AG08395 (cell line): ENCODE measurements at places on chromosomes 6 and 20.

- no peak for DNase-seq
These were observed 101.7 kb upstream of the PMEPA1 start for GRCh38 chr20:57811374-57812020.

DNA sequence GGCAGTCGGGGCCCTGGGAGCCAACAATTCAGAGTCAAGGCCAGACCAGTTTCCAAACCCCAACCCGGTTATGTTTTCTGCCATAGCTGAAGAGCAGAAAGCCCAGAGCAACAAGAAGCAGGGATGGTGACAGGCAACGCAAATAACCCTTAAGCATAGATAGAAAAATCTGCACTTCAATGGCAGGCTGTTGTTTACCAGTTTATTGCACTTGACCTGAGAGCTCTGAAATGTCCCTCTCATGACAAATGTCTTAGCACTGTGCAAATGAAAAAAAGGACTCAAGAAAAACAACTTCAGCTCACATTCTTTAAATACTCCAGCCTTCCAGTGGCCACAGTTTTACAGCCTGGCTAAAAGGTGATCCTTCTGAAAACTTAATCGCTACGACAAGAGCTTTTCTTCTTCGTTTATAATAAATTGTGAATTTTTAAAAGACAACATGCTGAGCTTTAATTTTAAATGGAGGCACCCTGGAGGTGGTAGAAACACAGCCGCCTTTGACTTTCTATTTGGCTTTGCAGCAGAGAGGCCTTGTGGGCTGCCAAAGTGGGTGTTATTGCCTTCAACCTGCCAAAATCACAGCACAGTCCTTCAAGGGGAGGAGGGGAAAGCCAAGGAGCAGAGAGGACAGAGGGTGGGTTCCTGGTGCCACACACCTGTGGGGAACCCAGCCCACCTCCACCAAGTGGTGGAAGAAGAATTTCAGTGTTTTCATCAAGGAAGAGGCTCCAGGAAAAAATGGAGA lies 289.5 kb upstream of the CDYL start:
- DNase-seq, result no peak

GRCh38 chr20:39676857-39677391 lies 714.8 kb downstream of the DHX35 start:
- DNase-seq, result peak; percentile 23

- no peak for DNase-seq
These were observed 49.5 kb upstream of the TULP4 start for GRCh38 chr6:158262755-158263154.

GRCh38 chr20:10236540-10237533 lies 18.2 kb downstream of the SNAP25 start:
- DNase-seq, result no peak

DNA sequence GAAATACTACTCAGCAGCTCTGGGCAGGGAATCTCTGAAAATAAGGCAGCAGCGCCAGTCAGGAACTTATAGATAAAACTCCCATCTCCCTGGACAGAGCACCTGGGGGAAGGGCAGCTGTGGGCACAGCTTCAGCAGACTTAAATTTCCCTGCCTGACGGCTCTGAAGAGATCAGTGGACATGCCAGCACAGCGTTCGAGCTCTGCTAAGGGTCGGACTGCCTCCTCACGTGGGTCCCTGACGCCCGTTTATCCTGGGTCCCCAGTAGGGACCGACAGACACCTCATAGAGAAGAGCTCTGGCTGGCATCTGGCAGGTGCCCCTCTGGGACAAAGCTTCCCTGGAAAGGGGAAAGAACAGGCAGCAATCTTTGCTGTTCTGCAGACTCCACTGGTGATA lies 59.0 kb downstream of the COL21A1 start:
- no peak for DNase-seq

- no peak for DNase-seq
These were observed 196.1 kb downstream of the LRFN2 start for GRCh38 chr6:40391086-40391485.

GRCh38 chr20:4748847-4749246 lies 27.1 kb downstream of the PRND start:
- DNase-seq, result no peak

DNA sequence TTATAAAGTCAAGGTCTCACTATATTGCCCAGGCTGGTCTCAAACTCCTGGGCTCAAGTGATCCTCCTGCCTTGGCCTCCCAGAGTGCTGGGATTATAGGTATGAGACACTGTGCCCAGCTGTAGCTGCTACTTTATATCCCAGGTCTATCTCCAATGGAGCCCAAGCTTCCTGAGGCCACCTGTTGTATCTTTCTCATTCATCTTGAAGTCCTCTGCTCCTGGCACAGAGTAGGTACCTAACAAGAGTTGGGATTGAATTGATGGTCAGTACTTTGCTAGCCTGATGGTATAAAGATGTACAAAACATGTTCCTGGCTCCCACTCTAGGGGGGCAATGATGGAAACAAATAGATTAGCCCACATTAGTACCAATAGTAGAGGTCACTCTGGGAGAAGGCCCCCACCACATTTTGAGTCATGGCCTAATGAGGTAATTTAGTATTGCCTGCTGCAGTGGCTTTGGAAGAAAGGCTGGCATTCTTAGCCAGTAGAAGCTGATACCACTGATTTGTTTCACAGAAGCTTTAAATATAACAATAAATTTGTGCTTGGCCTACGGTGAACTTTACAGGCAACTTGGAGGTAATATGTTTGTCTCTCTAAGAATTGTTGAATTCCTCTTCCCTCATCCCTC lies 5.4 kb downstream of the PTPN1 start:
- no peak for DNase-seq

DNA sequence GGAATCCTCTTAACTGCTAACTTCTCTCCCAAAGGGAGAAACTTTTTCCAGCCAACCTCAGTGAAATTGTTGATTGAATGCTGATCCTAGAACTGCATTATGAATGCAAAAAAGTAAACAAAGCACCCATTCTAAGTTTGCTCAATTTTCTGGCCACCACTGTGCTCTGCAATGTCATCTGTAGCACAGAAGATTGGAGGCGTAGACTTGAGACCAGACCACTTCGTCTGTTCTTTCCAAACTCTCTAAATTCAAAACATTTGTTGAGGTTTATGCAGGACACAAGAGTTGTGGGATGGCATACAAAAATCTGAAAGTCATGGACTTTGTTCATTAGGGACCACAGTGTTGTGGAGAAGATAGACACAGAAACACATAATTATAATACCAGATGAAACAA lies 11.1 kb upstream of the TSPYL1 start:
- DNase-seq, result no peak

DNA sequence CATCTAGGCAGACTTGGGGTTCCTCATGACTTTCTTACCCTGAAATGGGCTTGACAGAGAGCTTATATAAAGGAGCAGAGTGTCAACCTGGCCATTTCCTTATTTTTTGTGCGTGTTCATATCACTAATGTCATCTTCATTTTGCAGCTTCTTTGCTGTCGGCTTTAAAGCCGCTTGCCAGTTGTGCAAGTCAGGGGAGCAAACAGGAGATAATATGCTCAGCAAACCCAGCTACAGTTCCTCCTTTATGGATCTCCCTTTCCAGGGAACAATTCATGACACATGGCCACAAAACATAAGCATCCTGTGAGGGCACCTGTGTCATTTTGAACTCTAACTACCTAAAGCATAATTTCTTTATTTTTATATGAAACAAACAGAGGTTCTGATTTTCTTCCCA lies 6.5 kb upstream of the TUBB2B start:
- DNase-seq, result no peak

DNA sequence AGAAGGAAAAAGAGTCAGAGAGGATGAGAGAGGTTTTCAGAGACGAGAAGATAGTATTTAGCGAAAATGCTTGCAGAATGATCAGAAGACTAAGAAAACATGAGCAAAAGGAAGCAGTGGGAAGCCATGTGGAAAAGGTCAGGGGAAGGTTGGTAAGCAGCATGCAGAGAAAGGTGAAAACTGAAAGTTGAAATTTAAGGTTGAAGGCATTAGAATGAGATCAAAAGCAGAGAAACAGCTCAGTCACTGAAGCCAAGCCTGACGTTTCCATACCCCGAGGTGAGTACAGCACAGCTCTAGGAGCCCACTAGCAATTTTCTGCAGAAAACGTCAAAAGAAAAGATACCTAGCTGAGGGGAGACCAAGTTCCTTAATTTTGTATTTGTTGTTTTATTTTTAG lies 19.1 kb upstream of the TFB1M start:
- no peak for DNase-seq

DNA sequence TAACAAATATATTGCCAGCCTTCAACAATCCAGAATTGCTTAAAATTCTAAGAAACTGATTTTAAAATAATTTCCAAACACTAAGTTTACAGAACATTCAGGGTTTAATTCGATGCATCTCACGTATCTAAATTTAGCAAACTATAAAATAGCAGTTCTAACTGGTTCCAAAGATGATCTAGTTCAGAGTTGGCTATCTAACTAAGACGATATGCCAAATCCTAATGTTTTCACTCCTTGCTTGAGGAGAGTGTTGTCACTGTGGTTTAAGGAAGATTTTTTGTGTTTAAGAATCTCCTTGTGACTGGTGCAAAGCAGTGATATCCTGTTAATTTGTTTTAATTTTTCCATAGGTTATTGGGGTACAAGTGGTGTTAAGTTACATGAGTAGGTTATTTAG lies 311.5 kb upstream of the ID4 start:
- DNase-seq, result no peak

- DNase-seq, result peak; percentile 65
These were observed 153.6 kb downstream of the VEGFA start for GRCh38 chr6:43923376-43924221.

- no peak for DNase-seq
These were observed 66.7 kb upstream of the ZNF217 start for GRCh38 chr20:53660078-53660909.

DNA sequence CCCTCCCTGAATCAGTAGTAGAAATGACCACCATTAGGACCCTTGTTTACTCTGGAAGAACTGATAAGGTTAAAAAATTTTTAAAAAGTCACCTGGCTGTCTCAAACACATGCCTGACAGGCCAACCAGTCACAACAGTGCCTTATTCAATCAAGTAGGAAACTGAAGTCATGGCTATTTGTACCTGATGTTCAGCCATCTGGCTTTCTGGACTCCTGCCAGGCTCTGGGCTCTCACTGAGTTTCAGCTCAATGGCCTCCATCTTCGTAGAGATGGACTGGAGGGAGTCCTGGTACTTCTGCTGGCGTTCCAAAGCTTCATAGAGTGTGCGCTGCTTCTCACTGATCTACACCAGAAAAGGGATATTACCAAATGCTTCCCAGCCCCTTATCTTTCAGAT lies 343.8 kb downstream of the SYNE1 start:
- no peak for DNase-seq

DNA sequence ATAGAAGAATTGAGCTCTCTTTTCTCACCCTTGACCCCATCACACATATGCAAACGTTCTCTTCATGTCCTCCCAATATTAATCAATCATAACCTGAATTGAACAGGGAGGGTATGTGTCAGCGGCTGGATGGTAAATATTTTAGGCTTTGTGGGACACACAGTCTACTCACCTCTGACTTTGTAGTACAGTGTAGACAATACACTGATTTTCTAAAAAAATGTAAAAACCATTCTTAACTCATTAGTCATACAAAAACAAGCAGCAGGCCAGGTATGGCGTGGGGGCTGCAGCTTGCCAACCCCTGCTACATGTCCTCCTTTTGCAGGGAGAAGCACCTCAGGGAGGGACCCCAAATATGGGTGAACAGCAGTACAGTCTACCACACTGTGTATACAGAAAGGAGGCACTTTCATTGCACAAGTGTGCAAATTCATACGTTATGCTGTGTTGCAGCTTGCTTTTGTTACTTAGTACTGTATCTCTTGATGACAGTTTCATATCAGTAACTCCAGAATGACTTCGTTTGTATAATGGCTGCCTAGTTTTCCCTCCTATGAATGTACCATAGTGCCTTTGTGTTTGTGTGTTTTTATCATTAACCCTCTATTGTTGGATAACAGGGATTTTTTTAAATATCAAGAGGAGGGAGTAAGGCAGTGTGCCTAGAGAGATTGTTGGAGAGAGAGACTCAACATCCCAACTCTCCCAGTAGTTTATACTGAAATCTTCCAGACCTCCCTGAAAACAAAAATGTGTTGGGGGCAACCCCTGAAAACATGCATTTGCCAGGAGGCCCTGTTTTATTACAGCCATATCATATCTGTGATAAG lies 214.3 kb downstream of the ZMYND8 start:
- no peak for DNase-seq

GRCh38 chr20:37389241-37389747 lies 43.4 kb downstream of the SRC start:
- no peak for DNase-seq

- no peak for DNase-seq
These were observed 41.8 kb downstream of the TFEB start for GRCh38 chr6:41693281-41694240.

DNA sequence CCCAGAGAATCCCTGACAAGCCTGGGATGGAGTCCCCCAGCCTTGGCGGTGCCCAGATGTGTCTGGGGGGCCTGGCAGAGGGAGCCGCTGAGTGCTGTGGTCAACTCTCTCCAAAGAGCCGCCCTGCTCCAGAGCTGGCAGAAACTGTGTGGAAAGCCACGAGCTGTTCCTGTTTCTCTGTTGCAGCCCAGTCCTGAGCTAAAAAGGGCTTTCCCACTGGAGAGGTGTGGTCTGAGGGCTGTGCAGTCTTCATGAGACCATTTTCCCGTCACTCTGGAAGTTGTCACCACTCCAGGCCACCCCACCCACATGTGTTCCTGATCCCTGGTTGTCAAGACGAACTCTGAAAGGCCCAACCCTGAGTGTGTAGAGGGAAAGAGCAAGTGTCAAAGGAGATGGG lies 99.7 kb upstream of the KCNK16 start:
- DNase-seq, result peak; percentile 55

- DNase-seq, result no peak
These were observed 12.4 kb upstream of the SIRPB1 start for GRCh38 chr20:1632178-1632577.

- no peak for DNase-seq
These were observed 373.9 kb upstream of the SYNCRIP start for GRCh38 chr6:86016567-86016966.

- DNase-seq, result peak; percentile 16
These were observed 45.1 kb downstream of the KHDC1L start for GRCh38 chr6:73180076-73180738.

DNA sequence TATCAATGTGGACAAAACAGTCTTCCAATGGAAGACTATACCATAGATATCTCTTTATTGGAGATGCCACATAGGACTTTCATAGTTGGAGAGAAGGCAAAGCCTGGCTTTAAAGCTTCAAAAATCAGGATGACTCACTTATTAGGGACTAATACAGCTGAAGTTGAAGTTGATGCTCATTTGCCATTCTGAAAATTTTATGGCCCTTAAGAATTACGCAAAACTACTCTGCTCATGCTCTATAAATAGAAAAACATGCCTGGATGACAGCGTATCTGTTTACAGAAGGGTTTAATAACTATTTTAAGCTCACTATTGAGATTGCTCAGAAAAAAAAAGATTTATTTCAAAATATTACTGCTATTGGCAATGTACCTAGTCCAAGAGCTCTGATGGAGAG lies 155.5 kb upstream of the DST start:
- peak; percentile 20 for DNase-seq

DNA sequence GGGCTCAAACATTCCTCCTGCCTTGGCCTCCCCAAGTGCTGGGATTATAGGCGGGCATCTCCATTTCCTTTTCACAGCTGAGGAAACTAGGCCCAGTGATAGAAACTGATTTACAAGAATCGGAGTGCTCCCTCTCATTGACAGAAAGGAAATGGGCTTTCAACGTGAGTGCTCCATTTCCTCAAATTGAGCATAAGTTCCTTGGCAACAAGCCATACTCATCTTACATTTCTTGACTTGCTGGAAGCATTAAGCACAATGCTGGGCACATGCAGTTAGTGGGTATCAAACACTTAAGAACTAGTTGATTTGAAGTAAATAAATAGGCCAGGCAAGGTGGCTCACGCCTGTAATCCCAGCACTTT lies 54.7 kb downstream of the FGD2 start:
- DNase-seq, result no peak
